ENCODE measurements at places on chromosomes 12 and 14.

DNA sequence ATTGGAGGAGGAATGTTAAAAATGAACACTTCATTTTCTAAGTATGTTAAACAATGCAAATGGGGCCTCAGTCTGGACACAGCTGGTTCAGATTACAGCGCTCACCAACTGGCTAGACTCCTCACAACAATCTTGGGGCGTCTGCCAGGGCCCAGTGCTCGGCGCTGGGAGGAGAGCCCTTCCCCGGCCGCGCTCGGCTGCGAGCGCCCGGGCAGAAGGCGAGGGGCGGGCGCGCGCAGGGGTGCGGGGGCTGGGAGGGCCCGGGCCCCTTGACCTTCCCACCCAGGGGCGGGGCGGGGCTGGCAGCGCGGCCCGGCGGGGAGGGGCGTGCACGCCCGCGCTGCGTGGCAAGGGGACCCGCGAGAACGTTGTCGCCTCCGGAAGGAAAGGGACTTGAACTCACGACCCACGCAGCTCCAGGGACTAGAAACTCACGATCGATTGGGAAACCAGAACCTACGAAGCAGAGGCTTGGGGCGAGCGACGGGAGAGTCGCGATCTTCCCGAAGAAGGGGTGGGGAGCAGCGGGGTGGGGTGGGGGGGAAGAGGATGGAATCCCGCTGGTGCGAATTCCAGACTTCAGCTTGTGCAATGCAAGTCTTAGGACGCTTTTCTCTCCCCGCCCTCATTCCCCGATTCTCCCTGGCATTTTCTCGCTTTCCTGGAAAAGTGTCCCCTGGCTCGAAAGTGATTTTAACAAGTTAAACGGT lies at the start of gene FBLN5:
TSS of gene FBLN5 (minus strand) at position 220 of the 710 bp plus-strand sequence. CDS start 465 bp downstream, outside the sequence.
- DNase-seq: peak; percentile 23

DNA sequence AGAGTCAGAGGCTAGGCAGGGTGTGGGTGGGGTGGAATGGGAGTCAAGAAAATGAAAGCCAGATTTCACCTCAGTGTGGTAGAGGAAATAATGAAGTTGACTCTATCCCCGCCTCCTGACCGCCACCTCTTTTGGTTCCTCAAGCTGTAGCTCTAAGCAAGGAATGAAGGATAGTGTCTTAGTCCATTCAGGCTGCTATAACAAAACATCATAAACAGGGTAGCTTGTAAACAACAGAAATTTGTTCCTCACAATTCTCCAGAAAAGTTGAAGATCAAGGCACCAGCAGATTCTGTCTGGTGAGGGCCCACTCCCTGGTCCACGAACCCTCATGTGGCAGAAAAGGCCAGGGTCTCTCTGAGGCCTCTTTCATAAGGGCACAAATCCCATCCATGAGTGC lies 109.1 kb upstream of the AMN1 start:
- no peak for DNase-seq

- no peak for DNase-seq
Measured at GRCh38 chr12:53948650-53949593, 5.8 kb upstream of the HOXC12 start.

DNA sequence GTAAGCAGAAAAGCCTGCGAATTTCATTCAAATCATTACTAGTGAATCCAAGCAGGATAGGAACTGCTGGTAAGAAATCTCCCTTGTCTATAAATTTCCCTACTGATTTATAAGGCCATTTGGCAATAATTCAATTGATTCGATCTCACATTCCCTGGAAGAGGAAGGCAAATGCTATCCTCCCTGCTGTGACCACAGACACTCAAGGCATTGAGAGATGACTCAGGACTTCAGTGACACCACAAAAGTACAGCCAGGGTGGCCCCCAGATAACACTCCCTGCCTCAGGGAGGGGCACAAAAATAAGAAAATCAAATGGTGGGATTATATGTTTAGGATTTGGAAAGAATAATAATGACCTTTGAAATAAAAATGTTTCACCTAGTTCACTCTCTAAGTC lies 162.7 kb downstream of the GRIP1 start:
- no peak for DNase-seq

DNA sequence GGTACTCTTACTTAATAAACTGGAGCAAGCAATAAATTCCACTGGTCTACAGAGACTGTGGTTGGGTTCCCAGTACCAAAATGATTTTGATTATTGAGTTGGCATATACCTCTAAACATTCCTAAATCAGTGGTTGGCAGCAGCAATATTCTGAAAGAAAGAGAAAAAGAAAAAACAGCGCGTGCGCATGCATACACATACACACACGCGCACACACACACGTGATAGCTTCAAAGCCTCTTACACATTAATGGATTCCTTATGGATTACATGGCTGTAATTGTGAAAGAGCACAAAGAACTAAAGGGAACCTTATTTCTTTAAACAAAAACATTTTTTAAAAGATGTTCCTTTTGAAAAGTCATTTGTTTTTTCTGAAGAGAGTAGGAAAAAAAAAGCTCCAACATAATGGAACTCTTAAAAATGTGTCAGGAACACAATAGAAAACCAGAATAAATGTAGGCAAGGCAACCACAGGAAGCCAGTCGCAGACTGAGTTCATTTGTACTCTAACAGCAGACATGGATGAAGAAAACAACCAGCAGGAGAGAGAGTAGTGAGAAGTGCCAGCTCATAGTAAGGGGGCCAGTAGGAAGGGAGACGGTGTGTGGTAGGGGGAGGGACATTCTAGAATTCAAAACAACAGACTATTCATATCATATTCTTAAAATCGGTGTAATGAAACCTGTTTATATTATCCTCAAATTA lies 80.0 kb downstream of the DRAM1 start:
- no peak for DNase-seq

DNA sequence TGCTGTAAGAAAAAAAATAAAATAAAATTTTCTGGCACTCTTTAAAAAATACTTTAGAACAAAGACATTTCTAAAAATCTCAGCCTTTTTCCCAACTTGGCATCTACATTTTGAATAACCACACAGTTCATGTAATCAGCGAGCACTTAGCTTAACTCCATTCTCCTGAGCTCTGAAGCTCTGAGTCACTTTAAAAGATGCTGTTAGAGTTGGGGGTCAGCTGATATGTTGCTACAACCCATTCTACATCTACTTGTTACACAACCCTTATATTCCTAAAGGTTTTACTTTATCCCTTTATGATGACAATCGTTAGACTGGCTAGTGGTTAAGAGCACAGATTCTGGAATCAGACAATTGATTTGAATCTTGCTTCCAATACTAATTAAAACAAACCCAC lies 48.3 kb downstream of the SLC41A2 start:
- DNase-seq: no peak

DNA sequence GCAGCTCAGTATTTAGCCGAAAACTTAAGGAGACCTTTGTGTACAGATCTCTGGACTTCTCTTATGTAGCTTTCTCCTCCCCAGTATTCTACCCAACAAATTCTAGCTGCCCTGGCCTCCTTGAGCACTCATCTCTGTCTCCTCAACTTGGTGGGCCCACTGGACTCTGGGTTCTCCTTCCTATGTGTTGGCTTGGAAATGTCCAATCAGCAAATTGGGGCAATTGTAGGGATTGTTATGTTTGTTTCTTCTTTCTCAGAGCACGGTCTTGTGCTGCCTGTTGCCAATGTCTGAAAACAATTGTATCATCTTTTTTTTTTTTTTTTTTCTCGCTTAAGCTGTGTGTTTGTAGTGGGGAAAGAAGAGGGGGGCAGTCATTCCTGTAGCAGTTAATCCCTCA lies 30.2 kb downstream of the NTN4 start:
- no peak for DNase-seq

GRCh38 chr14:22482085-22482694 lies 106.8 kb downstream of the DAD1 start:
- no peak for DNase-seq

GRCh38 chr12:99910342-99910741 lies 74.4 kb downstream of the ANKS1B start:
- DNase-seq: no peak

GRCh38 chr12:90287585-90287984 lies 578.9 kb upstream of the ATP2B1 start:
- DNase-seq: no peak

GRCh38 chr12:100077367-100077766 lies 65.3 kb downstream of the BLTP3B start:
- DNase-seq: no peak

GRCh38 chr14:24632336-24632735 lies 1.7 kb downstream of the GZMB start:
- DNase-seq: no peak

DNA sequence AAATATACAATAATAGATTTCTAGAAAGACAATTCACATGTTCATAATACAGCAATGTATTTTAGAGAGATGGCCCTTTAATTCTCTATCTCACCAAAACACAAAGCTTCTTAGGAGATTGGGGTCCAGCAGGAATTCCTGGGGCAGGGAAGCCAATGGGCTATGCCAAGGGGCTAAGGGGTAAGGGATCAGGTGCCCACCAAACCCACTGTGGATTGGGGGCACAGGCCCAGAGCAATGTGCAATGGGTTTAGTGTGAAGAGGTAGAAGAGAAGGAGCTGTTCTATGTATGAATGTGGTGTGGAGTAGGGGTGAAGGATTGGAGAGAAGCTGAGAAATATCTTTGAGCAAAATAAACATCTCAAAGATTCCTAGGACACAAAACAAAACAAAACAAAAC lies 2.6 kb downstream of the HOXC13 start:
- no peak for DNase-seq

- no peak for DNase-seq
Measured at GRCh38 chr12:124296916-124297351, 2.0 kb downstream of the RFLNA start.

All from erythroblast (primary cell).